AG09319 (cell line): ENCODE measurements at places on chromosomes 6 and 20.
A peak's percentile ranks its signal among the peaks of the same experiment; 100 is the strongest.

DNA sequence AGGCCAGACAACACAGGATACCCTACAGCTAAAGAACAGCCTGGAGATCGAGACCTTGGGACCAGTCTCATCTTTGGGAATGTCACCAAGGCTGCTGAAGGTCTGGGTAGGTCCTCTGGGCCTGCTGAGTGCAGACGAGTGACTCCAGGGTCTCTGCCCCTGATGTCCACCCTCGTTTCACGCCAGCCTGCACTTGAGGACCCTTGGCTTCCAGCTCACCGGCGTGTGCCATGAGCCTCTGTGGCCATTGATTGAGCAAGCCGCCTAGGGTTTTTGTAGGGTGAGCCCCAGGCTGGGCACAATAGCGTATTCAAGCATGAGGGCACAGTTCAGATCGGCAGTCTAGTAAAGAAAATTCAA, 4.3 kb downstream of the BPHL start:
- DNase-seq: no peak

DNA sequence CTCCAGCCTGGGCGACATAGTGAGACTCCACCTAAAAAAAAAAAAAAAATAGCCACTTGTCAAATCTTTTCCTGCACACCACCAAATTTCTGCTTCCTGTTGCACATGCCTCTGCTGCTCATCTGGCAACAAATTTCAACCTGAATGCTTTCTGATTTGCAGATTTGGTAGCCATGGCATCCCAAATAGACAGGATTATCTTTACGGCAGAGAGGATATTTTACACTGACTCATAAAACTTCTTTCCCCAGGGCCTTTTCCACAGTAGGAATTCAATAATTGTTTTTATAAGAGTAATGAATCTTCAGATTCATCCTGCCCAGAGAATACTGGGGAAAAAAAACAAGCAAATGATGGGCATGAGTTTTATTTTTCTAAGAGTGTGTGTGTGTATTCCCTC, 264.6 kb downstream of the FRK start:
- no peak for DNase-seq

DNA sequence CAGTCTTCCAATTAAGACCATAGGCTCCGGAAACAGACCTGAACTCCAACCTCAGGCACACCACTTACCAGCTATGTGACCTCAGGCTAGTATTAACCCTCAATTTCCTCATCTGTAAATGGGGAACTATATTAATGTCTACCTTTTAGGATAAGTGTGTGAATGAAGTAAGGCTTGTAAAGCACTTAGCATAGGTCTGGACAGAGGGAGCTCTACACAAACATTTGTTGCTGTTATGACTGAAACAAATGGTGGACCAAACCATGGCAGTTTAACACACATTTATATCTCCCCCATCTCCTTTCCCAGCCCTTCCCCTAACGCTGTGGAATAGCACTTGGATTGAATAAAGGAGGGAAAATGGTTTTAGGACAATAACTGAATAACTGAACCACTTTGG, 48.7 kb downstream of the TSHZ2 start:
- no peak for DNase-seq

- no peak for DNase-seq
These were observed 28.3 kb downstream of the FYN start for GRCh38 chr6:111844921-111845320.

DNA sequence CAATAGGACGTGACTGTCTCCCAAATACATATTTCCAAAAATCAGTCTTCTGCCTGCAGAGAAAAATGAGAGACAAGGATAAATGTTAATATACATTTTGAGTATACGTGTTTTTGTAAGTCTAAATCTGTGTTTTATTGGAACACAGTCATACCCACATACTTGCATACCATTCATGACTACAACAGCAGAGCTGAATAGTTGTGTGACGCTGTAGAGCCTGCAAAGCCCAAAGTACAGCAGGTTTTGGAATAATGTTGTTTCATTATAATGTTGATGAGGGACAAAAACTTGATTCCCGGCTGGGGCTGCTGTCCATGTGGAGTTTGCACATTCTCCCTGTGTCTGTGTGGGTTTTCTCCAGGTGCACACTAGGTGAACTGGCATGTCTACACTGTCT, 23.8 kb upstream of the FBXO9 start:
- DNase-seq: no peak

DNA sequence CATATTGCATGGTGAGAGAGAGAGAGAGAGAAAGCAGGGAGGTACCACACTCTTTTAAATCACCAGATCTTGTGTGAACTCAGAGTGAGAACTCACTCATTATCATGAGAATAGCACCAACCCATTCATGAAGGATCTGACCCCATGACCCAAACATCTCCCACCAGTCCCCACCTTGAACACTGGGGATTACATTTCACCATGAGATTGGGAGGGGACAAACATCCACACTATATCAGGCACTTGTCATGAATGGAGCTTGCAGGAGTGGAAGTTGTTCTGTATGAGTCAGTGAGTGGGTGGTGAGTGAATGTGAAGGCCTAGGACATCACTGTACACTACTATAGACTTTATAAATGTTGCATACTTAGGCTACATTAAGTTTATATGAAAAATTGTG, 47.7 kb upstream of the RNF182 start:
- no peak for DNase-seq

- DNase-seq: peak; percentile 80
These were observed 881 bp downstream of the BICRAL start for GRCh38 chr6:42782689-42783176.

DNA sequence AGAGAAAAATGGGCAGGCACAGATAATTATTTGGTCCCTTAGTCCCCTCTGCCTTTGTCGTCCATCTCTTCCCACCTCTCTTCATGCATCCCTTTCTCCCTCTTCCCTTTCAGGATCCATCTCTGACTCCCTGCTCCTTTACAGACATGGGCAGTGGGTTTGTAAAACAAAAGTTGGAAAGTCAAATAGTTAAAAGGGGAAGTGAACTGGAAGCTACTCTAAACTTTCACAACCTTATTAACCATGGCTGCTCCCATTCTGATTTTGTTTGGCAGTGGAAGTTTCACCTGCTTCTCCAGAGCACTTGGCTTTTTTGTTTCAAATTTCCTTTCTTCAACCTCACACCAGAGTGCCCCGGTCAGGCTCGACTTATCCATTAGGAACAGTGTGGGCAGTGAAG, 1.2 kb downstream of the HLA-DQA2 start:
- DNase-seq: no peak

- DNase-seq: no peak
These were observed 1.4 kb downstream of the FGD2 start for GRCh38 chr6:37006793-37007339.

GRCh38 chr6:94478133-94479005, 1059.0 kb upstream of the EPHA7 start:
- no peak for DNase-seq

GRCh38 chr6:9186148-9186547, 750.8 kb upstream of the SLC35B3 start:
- DNase-seq: no peak

DNA sequence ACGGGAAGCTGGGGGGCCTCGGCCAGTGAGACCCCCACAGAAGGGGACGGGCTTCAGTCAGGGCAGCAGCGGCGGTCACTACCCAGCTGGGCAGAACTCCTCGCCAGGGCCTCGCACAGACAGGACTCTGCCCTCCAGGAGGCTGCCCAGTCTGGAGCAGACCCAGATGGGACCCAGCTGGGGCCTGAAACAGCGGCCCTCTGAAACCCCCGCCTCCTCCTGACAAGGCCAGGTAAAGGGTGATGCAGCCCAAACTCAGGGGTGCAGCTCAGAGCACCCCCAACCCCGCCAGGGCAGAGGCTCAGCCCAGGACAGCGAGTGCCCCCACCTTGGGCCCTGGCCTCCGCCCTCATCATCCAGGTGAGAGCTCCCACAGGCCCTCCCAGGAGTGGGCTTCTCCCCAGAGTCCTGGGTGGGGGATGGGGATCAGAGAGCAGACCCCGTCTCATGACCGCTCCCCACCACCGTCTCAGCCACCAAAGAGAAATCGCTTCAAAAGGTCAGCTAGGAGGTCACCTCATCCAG, 2.2 kb downstream of the EEF1A2 start:
- DNase-seq: no peak

- DNase-seq: no peak
These were observed 9.9 kb downstream of the VSTM2L start for GRCh38 chr20:37912874-37913273.

DNA sequence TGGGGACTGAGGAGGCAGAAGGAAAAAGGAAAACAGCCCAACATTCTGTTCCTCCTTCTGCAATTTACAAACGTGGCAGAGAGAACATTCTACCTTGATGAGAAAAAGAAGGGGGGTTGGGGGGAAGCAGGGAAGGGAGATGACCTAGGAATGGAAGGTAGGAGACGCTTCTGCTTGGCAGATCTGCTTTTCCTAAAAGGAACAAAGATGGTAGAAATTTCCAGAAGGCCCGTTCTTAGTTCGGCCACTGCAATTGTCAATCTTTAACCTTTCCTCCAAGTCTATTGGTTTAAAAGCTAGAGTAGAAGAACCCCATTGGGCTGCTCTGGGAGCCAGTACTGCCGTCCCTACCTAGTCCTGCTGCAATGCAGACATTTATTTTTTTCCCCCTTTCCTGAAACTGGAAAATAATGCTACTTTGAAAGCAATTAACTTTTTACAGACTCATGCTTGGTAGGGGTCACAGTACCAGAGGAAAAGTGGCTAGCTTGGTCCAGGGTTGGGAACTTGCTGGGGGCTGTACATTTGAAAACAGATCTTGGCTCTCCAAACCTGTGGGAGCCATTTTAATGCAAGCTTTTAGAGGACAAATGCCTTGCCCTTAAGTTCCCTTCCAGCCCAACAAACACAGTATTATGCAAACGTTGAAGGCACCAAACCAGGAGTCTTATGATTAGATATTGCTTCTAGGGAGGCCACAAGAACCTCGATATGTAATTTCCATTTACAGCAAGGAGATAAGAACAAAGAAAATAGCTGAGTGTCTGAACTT, 2.6 kb downstream of the ZMYND8 start:
- DNase-seq: no peak

DNA sequence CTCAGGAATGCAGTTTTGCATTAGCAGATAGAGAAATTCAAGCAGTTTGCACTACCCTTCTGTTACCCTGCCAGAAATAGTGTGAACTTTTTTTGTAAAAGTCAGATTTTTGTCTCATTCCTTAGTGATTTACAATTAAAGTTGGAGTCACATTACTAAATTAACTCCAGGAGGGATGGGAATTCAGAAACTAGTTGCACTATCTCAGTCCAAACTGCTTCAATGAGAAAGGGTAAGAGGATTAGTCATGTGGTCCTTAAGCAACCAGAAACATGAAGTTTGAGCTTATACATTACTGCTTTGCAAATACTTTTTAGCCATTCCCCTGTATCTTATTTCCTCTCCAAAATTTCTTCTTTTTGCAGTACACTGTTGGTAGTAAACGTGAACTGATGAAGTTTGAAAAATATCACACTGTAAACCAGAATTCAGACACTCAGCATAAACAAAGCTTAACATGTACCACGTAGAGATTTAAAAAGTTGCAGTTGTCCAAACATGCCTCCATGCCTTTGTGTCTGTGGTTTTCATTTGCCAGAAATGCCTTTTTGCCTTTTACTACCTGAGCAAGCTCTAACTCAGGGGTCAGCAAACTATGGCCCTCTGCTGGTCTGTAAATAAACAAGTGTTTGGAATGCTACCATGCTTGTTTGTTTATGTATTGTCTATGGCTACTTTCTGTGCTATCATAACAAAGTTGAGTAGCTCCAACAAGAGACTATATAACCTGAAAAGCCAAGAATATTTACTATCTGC, 49.7 kb downstream of the TP53INP2 start:
- peak; percentile 24 for DNase-seq

GRCh38 chr6:79544299-79544927, 7.2 kb upstream of the LCA5 start:
- DNase-seq: no peak

- no peak for DNase-seq
These were observed 114.5 kb downstream of the MAP3K5 start for GRCh38 chr6:136677822-136678221.

DNA sequence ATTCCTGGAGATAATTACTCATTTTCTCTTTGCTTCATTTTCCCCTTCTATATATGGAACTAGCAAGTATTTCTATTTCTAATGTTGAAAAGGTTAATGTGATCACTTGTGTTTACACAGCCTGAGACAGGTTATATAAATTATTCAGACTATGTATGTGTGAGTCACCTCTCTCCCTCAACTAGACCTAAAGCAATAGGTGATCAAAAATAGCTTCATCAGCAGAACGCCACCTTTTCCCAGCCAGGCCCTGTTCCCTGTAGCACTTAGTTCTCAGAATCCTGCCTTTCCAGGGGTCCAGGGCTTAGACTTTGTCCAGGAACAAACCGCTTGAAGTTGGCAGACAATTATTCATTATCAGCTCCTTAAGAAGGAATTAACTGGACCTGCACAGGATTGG, 125.3 kb upstream of the EXOC2 start:
- no peak for DNase-seq

DNA sequence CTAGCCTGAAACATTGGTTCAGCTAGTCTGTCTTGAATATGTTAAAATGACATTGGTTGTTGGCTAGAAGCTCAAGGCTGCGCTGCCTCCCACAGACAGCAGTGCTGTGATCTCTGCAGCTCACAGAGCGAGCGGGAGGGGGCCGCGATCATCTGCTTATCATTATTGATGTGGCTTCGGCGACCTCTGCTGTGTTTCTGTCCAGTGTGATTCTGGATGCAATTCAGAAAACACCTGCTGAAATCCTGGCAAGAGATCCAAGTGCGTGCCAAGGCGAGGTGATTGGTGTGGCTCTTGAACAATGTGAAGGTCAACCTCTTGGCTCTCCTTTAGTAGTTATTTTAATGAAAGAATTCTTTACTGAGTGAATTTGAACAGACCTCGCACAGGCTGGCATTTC, 142.3 kb upstream of the SASH1 start:
- DNase-seq: no peak

GRCh38 chr6:51213811-51214210, 395.1 kb downstream of the TFAP2B start:
- DNase-seq: no peak

GRCh38 chr6:54134935-54135334, 23.7 kb downstream of the MLIP start:
- no peak for DNase-seq

DNA sequence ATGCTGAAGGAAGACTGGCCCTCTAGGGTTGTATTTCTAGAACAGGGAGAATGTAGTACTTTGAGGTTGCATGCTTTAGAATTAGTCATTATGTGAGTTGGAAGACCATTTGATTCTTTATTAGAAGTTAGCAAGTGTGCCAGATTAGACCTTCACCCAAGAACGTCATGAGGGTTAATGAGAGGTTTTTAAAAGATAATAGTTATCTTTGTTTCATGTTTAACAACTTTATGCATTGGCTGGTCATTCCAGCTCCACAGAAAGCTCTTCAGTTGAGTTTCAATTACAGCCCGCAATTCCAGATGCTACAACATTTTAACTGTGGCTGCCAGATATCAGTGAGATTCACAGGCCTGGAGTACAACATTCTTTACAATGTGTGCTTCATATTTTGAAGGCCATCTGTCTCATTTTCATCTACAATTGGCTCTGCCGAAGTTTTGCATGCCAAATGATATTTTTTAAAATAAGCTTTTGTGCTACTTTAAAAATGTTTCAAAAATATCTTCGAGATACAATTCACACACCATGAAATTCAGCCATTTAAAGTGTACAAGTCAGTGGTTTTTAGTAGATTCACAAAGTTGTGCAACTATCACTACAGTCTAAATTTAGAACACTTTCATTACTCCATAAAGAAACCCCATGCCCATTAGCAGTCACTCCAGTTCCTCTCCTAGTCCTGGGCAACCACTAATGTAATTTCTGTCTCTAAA, 61.1 kb upstream of the FBXO30 start:
- DNase-seq: no peak
